ENCODE measurements at places on chromosomes 3 and 15.

- no peak for DNase-seq
These were observed 193.6 kb downstream of the TP63 start for GRCh38 chr3:189824629-189825312.

- no peak for DNase-seq
These were observed 101.4 kb upstream of the SOX2 start for GRCh38 chr3:181610083-181610972.

GRCh38 chr15:99951511-99951910, 218.3 kb upstream of the LYSMD4 start:
- no peak for DNase-seq

DNA sequence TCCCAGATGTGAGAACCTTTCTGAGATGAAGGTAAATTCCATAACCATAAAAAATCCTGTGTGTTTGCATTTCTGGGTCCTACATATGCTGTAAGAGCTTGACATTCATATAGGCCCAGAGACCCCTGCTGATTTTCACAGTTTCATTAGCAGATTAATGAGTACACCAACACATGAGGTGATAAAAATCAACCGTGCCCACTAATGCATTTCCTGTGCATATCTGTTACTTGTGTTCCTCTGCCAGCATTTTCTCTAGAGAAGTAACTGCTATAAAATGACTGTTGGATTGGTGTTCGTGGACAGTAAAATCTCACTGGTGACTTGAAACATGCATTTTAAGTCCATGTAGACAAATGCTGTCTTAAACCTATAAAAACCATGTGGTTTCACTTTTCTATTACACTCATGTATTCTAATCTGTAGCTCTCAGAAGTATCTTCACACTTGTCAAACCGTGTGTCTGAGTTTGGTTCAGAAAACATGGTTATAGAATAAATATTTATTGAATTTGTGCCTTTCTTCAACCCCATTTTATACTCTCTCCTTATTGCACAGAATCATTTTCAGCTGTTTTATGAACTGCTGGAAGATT, 14.6 kb downstream of the MAP2K5 start:
- no peak for DNase-seq

DNA sequence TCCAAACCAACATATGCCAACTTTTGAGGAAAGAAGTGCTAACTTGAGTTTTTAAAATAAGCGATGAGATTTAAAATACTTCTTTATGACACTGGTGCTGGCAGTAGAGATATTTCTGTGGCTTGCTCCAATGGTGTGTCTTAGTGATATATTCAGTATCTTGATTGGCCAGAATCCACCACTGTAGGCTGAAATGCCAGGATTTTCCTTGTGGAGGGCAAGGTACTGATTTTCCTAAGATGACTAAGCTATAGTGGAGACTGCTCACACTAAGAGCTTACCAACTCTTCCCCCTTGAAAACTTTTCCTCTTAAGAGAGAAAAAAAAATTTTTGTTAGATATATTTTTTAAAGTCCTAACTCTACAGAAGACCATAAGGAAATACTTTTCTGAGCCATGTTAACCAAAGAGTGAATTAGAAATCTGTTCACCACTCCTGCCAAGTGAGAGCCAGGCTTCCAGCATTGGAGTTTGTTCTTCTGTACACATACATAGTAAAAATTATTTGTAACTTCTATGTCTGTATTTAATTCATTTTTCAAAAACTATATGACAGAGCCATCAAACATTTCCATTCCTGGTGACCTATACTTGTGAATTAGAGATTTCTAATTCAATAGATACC, 109.1 kb downstream of the PPP2R3A start:
- no peak for DNase-seq

DNA sequence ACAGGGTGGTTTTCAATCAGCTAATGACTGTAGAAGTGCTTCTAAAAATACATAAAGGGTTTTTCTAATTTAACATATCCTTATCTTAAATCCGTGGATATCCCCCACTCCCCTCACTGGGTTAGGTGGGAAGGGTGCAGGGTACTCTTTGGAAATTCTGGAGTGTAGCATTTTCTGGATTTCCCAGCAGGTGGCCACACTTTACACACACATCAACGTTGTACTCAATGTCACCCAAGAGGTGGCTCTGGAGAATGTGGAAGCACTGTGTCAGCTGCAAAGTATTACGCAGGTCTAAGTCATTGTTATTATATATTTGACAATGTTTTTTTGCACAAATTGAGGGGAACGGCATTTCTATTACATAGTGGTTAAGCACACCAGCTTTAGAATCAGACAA, 168.8 kb downstream of the CHDH start:
- no peak for DNase-seq

- no peak for DNase-seq
These were observed 81.1 kb downstream of the CCK start for GRCh38 chr3:42184651-42185443.

DNA sequence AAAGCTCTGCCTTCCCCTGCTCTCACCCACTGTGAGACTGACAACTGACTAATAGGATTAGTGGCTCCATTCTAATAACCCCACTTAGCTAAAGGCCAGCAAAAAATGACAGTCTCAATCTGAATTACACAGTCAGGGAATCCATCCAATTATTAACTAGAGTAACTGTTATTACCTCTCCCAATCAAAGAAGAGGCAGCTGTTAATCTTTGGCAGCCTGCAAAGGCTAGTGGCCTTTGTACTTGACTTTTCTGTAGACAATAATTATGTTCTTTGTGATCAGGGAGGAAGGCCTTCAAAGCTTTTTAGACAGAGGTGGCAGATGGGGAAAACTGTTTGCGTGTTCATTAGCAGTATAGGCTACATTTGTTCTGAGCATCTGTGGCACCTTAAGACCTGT, 177.7 kb downstream of the ISL2 start:
- no peak for DNase-seq

DNA sequence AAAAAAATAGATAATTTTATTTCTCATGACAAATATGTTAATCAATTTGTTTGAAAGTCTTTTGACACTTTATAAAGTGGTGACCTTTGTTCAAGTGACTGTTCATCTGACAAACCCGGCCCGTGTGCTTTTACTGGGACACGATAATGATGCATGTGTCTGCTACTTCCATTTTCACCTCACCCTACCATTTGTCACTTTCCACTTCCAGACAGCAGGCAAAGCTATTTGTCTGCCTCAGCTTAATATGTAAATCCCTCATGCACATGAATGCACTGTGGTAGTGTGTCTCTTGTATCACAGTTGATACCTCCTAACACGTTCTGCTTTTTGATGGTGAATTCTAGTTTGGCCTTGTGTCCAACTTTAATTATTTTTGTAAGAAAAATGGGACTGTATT, 204.3 kb downstream of the BBX start:
- DNase-seq, result no peak

GRCh38 chr3:115720983-115721382, 97.7 kb downstream of the GAP43 start:
- no peak for DNase-seq

GRCh38 chr3:41404582-41404981, 205.3 kb downstream of the CTNNB1 start:
- no peak for DNase-seq

GRCh38 chr3:126439968-126440708, 35.6 kb downstream of the ZXDC start:
- DNase-seq, result no peak

GRCh38 chr3:155418407-155418806, 124.9 kb upstream of the STRIT1 start:
- no peak for DNase-seq

GRCh38 chr3:4898454-4899313, 80.6 kb upstream of the BHLHE40 start:
- no peak for DNase-seq

DNA sequence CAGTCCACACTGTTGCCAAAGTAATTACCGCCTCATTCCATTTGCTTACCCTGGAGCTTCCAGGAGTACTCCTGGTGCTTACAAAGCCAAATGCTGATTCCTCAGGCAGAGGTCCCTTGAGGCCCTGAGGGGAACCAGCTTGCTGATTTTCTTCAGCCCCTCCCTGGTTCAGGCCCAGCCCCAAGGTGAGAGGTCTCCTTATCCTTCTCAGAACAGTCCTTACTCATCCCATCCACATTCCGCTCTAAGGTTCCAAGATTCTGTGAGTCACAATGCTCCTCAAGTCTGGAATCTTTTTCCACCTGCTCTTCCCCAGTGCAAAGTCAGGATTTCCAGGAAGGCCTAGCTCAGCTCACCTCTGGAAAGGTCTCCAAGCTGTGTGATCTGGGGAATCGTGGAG, 1.8 kb upstream of the ATP10A start:
- DNase-seq, result no peak

DNA sequence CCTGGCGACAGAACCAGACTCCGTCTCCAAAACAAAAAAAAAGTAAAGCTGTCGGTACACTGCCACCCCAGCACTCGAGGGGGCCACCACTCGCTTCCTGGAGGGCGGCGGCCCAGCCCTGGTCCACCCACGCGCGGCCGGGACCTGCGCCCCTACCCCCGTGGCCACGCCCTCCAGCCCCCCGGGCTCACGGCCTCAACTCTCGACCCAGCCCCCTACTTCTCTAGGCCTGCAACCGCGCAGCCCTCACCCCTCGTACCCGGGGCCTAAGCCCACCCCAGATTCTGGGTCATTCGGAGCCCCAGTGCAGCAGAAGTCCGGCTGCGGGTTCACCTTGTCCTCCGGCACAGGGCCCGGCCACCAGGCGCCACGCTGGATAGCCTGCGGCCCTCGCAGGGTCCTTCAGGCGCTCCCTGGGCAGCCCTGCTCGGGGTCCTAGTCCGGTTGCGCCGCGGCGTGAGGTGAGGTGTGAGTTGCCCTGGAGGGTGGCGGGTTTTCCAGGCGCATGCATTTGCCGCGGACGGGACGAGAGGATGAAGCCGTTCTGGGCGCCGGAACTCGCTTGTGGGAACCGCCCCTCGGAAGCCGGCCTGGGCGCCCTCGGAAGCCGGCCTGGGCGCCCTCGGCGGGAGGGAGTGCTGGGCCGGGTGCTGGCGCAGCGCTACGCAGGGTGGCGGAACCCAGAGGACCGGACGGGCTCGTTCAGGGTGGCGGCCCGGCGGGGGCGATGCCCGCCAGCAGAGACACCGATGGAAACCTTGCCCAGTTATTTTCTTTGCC, 32.3 kb downstream of the SPINK8 start:
- peak; percentile 74 for DNase-seq

- no peak for DNase-seq
These were observed 102.9 kb downstream of the ADCY5 start for GRCh38 chr3:123346021-123346420.

DNA sequence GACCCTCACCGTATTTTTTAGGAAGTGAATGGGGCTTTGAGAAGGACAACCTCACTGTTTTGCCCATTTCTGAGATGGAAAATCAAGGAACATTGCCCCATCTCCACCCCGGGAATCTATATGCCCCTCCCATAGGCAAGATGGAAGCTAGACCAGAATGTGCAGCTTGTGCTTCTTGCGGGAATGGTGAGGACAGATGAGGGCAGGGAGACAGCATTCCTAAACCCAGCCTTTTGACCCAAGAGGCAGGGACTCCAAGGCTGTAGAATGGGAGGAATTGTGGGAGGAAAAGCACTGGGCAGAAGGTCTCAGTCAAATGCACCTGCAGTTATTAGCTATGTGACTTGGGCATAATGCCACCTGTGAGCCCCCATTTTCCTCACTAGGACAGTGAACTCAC, 66.9 kb downstream of the SMAD3 start:
- no peak for DNase-seq

- no peak for DNase-seq
These were observed 185.7 kb downstream of the LPP start for GRCh38 chr3:188339410-188340295.

- DNase-seq, result no peak
These were observed 41.6 kb upstream of the GALNT15 start for GRCh38 chr3:16132928-16133327.

GRCh38 chr3:128546646-128547045, 53.6 kb upstream of the GATA2 start:
- DNase-seq, result no peak

DNA sequence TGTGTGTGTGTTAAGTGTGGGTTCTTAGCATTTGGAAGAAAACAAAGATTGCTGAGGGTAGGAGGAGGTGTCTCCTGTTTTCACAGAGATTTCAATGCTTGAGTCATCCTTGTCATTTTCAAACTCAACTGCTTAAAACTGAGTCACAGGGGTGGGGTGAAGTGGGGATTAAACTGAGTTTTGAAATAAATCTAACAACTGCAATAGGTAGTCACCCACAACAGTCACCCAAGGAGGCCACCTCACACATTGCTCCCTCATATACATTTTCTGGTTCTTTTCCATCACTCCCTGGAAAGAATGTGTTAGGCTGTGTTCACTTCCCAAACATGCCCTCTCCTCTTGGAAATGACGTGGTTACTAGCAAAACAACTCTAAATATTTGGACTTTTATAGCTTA, 187.7 kb upstream of the CMC1 start:
- DNase-seq, result no peak

GRCh38 chr3:170418422-170419398, at the start of gene CLDN11:
Gene CLDN11 (plus strand): TSS chr3:170418868. CDS start chr3:170419067, 199 bp downstream.
- DNase-seq, result no peak

DNA sequence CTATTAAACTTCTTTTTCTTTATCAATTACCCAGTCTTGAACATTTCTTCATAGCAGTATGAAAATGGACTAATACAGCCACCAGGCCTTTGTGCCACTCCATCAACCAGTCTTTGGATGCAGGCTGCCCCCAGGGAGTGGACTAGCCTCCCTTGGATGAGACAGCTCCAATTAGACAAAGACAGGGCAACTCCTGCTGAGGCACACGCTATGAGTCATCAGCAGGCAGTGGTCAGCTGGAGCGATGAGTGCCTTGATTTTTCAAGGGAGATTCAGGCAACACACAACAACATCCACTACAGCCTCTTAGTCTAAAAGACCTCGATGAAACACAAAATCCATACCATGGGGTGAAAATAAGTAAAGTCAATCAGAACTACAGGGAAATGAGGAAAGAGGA, 160.1 kb downstream of the ARRDC4 start:
- DNase-seq, result no peak

GRCh38 chr3:58206406-58207011, 4.3 kb downstream of the DNASE1L3 start:
- DNase-seq, result no peak

- DNase-seq, result no peak
These were observed 111.1 kb upstream of the HACD2 start for GRCh38 chr3:123695731-123696640.

DNA sequence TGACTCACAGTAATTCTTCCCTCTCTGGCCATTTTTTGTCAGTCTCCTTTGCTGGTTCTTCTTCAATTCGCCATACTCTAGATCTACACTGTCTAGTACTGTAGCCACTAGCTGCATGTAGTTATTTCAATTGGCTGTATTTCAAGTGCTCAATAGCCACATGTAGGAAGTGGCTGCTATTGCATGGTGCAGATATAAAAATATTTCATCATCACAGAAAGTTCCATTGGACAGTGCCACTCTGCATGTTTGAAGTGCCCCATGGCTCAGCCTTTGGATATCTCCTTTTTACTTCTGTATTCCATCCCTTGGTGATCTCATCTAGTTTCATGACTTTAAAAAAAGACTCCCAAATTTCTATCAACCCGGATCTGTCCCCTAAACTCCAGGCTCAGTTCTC, 22.1 kb downstream of the PPP2R3A start:
- no peak for DNase-seq

- no peak for DNase-seq
These were observed 50.7 kb downstream of the DNAJB8 start for GRCh38 chr3:128415773-128416577.

- DNase-seq, result no peak
These were observed 22.6 kb upstream of the POMGNT2 start for GRCh38 chr3:43128464-43128863.

All from NCI-H1048 (cell line).